Dermis microvascular lymphatic vessel endothelial cell (primary cell): ENCODE measurements at places on chromosomes 3 and 15. TPM values are rescaled to one million over a fixed set of nuclear protein-coding genes. Genes with fewer than 3 reads are reported as not detected.

The EPB42 gene
- total RNA-seq, result not detected in 2 replicates

The A4GNT gene
- not detected in 2 replicates for total RNA-seq

The ERICH6 gene
- total RNA-seq, result under 0.01 TPM in 2 replicates

The CTXN2 gene
- not detected in 2 replicates for total RNA-seq

The MITF gene
- total RNA-seq, result 3.0 and 5.7 TPM in 2 replicates

The LPP gene
- 23.1 and 35.4 TPM in 2 replicates for total RNA-seq

The PGBD4 gene
- 0.64 and 1.1 TPM in 2 replicates for total RNA-seq

The PLEKHO2 gene
- 57.4 and 112 TPM in 2 replicates for total RNA-seq

The SPATA16 gene
- not detected in 2 replicates for total RNA-seq

The SOX14 gene
- not detected in 2 replicates for total RNA-seq

The TMEM207 gene
- not detected in 2 replicates for total RNA-seq

The PSMD2 gene
- 428 and 463 TPM in 2 replicates for total RNA-seq

The PDE12 gene
- total RNA-seq, result 9.2 and 15.3 TPM in 2 replicates

The PLCB2 gene
- under 0.01 TPM in 1 of 2 replicates, not detected in the other for total RNA-seq

The PRSS50 gene
- total RNA-seq, result not detected in 2 replicates

GRCh38 chr3:65521032-65521431 lies 517.7 kb downstream of the MAGI1 start:
- no peak for DNase-seq

GRCh38 chr15:90230610-90231009 lies 3.1 kb downstream of the CIB1 start:
- no peak for DNase-seq

GRCh38 chr3:32224016-32224516 lies 14.4 kb upstream of the CMTM8 start:
- DNase-seq, result no peak

- DNase-seq, result no peak
These were observed 46.1 kb downstream of the FNDC3B start for GRCh38 chr3:172085557-172085895.

DNA sequence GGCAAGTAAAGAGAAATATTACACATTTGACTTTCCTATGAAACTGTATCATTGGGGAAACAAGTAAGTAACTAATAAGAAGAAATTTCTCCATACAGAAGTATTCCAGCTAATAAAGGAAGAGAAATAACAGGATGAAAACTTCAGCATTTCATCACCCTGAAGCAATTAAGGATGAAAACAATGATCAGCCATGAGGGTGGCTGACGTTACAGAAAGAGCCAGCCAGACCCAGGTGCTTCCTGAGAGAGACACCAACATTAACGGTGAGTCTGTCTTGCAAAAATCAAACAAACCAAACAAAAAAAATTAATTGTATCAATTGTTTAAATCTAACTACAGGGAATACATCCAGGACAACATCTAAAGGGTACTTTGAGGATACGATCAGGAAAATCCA lies 190.0 kb downstream of the ARRDC4 start:
- no peak for DNase-seq

- no peak for DNase-seq
These were observed 16.6 kb upstream of the CX3CR1 start for GRCh38 chr3:39296197-39297077.

DNA sequence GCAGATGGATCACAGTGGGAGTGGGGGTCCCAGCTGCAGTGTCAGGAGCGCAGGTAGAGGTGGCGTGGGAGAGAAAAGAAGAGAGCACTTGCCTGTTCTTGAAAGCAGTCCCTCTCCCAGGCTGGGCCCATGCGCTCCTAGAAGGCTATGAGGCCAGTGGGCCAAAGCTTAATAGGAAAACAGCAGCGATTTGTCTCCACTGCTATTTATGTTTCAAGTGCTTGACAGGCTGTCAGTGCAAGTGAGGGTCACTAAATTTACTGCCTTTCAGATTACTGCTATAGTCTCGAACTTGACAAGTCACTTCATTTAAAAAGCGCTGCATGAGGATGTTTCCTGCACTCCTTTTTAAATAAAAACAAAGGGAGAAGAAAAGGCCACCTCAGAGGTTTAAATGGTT lies 239.5 kb downstream of the GAP43 start:
- no peak for DNase-seq

DNA sequence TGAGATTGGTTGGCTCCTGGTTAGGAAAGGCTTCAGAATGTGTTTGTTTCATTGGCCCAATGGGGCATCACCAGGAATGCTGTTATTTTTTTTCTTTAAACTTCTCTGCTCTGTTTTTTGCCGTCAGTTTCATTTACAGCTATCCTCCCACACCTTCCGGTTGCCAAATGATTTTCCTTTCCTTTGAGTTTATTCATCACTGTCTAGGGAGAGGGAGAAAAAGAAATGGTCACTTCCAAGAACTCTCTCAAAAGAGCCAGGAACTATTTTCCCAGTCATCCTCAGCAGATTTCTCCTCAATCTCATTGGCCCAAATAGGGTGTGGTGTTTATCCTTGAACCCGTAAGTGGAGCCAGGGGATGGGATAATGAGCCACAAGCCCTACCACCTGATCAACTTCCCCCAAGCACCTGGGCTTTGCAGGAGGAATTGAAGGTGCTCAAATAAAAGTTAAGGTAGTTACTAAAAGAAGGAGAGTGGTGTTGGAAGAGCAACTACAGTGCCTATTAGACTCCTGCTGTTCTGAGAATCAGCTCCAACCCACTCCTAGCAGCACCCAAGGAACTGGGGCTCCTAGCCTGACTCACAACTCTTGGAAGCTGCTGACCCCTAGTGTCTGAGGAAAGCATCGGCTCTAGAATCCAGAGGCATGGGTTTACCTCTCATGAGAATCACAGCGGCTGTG lies 183.8 kb upstream of the IL12A start:
- DNase-seq, result peak; percentile 90

DNA sequence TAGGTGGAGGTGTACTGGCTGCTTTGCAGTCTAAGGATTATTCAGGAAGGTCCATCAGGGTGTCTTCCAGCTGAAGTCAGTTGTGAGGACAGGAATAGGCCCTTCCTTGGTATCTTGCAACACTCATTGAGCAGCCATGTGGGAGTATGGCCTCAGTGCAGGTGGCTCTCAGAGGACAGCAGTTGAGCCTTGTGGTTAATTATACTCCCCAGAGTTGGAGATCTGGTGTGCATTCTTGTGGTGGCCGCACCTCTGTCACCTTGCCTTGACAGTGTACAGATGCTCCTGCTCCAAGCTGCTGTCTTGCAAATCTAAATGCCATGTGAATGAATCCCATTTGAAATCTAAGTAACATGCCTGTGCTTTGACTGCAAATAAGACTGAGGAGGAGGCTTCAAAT lies 339.9 kb upstream of the BCHE start:
- no peak for DNase-seq

DNA sequence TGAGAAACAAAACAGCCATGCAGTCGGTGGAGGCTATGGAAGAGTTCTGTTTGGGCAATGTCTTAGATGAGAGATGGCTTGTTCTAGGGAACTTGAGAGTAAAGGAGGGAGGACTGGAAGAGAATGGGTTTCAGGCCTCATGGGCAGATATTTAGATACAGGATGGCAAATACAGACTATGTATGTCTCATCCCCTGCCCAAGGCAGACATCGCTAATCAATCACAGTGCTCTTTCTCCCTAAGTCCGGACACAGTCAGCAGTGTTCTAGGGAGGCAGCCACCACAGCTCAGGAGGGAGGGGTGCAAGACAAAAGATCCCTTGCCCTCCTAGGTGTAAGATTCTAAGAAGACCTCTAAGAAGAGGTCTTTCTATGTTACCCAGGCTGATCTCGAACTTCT lies 159.3 kb upstream of the TLE3 start:
- no peak for DNase-seq

GRCh38 chr3:29314727-29315088 lies 33.8 kb downstream of the RBMS3 start:
- no peak for DNase-seq

GRCh38 chr15:72284781-72285180 lies 12.4 kb upstream of the PARP6 start:
- DNase-seq, result no peak

DNA sequence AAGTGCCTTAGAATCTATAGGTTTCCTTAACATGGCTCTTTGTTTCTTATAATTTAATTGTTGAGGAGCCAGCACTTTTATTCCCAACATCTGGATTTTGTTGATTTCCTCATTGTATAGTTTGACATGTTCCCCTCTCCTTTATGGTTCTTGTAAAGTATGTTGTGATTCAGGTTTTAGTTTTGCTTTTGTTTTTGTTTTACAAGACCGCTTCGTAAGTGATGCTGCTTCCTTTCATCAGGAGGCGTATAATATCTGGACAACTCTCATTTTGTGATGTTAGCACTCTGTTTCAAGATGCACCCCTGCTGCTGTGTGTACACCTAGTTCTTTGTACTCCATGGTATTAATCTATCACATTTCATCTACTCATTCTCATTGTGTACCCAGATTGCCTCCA lies 48.7 kb downstream of the SLC49A4 start:
- DNase-seq, result no peak

DNA sequence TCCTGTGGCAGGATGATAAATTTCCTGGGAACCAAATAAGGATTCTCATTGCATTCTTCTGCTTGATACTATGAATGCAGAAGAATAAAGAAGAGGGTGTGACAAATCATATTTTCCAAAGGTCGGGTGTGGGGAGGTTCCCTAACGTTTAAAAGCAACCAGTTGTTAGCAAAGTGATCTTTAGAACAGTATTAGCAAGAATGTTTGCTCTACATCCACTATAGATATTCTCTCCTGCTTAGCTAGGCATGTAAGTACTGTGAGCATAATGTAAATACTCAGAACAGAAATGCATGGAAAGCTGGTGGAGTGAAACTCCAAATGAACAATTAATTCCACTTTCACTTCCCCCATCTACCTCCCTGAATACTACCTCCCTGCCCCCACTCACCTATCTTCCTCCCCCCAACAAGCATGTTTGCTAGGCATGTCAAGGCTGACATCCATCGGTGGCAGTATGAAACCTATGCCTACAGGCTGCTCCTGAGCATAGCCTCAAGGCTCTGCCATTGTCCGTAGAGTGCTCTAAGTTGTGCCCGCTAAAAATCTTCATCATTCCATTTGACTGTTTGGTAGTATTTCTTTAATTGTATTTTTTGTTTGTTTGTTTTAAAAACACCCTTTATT lies 329.7 kb downstream of the TIGIT start:
- DNase-seq, result peak; percentile 49

DNA sequence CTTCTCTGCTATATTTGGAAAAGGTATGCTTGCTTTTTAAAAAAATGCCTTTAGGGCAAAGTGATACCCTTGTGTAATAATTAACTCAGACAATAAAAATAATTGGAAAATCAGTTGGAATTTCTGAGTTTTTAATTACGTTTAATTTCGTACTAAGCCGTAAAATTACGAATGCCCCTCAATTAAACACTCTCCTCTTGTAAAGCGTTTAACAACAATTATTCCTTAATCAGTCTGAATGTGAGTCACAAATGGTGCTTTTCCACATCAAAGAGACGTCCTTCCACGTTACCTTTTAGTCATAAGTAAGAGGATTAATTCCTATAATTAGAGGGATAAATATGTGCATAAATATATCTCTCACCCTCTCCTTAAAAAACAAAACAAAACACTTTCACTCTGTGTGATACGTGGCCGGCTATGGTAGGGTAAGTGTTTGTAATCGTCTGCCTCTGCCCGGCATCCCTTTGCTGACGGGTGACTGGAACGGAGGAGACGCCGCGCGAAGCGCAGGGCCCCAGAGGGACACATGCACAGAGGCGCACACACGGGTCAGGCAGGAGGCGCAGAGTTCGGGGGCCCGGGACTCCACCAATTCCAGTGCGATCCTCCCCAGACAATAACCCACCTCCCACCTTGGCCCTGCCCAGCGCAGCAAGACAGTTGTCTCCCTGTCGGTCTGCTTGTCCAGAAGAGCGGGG lies 9.7 kb upstream of the MEIS2 start:
- DNase-seq, result peak; percentile 34

DNA sequence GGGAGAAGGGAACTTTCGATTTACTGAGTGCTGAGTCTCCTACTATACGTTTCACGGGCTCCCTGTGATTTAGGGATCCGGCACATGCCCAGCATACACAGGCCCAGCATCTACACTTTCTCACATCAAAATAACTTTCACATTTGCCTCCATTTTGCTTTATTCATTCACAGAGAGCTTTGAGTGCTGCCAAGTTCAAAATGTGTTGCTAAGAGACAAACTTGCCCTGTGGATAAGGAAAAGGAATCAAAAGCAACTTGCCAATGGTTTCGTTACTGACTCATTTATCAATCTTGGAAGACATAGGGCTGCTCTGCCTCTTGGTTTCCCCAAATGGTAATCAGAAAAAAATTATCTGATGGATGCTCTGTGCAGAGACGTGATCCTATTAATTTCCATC lies 86.3 kb upstream of the LRRN1 start:
- no peak for DNase-seq

- no peak for DNase-seq
These were observed 728.1 kb upstream of the GRM7 start for GRCh38 chr3:6132684-6133432.

DNA sequence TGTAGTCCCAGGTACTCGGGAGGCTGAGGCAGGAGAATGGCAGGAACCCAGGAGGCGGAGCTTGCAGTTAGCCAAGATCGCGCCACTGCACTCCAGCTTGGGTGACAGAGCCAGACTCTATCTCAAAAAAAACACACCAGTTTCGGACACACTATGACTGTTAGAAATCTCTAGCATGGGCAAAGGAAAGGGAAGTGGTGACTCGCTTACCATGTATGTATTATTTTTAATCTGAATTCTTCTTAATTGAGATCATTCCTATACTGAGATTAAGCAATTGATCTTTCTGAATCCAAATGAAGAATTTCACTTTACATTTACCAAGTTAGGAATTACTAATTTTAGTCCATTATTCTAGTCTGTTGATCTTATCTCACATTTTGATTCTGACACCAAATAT lies 459.2 kb upstream of the ALCAM start:
- DNase-seq, result peak; percentile 86

GRCh38 chr3:56113908-56114307 lies 354.4 kb downstream of the ERC2 start:
- no peak for DNase-seq

DNA sequence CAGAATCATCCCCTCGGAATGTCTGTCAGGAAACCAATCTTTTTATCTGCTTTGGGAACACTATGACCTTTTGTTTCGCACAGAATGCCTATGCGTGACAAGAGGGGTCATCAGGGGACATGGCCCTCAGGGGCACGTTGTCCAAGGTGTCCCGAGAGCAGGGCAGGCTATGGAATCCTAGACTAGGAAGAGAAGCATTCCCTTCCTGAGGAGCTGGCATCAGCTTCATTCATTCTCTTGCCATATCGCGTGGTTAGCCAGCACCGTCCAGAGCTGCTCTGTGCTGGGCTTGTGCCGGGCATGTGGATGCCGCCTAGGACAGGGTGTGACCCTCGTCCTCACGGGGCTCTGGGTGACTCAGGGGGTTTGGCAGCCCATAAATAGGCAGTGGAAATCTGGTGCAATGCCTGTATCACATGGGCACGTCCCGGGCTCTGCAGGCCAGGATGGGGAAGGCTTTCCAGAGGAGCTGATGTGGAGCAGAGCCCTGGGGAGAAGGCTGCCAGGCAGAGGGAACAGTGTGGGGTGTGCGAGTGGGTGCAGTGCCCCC lies 117.8 kb downstream of the TMEM266 start:
- no peak for DNase-seq
